ENCODE measurements at places on chromosomes 3 and 15.

- peak; percentile 64 for DNase-seq
Measured at GRCh38 chr15:78671626-78672211, 30.7 kb upstream of the CHRNB4 start.

DNA sequence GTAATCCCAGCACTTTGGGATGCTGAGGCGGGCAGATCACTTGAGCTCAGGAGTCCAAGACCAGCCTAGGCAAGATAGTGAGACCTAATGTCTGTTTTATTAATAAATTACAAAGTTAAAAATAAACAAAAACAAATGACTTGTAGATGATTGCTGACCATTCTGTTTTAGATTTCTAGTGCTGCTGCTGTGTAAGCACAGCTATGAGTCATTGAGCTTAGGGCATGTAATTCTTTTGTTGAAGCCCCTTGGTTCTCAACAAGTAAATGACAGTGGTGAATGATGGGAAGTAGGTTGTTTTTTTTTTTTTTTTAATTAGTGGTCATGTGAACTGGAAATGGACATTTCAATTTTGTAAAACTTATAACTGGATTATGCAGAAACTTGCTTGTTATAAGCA is 63.3 kb downstream of the LEO1 start:
- DNase-seq: no peak

DNA sequence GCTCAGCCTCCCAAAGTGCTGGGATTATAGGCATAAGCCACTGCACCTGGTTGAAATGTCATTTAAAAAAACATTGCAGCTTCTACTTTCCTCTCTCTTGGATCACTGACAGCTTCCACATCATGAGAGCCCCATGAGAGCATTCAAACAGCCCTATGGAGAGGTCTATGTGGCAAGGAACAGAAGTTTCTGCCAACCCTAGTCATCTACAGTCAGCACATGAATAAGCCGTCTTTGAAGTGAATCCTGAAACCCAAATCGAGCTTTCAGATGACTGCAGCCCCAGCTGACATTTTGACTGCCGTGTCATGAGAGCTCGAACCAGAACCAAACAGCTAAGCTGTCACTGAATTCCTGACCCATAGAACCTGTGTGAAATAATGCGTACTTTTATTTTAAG is 39.8 kb downstream of the CD200R1L start:
- DNase-seq: no peak

DNA sequence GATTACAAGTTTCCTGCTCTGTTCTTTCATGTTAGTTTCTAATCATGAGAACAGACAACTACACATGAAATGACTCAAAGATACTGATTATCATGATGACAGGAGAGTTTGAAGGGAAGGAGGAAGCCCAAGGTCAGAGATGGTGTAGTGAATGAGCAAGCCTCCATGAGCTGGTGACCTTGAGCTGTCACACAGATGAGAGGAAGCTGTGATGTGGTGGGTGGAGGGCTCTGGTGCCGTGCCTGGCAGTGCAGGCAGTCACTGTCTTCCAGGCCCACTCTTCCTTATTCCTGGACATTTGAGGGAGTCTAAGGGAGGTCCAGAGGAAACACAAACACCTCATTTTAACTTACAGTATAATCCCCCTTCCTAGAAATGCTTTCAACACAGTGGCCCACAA is 133.4 kb upstream of the ROPN1 start:
- DNase-seq: no peak

GRCh38 chr3:123634149-123635051 is 49.5 kb upstream of the HACD2 start:
- no peak for DNase-seq

DNA sequence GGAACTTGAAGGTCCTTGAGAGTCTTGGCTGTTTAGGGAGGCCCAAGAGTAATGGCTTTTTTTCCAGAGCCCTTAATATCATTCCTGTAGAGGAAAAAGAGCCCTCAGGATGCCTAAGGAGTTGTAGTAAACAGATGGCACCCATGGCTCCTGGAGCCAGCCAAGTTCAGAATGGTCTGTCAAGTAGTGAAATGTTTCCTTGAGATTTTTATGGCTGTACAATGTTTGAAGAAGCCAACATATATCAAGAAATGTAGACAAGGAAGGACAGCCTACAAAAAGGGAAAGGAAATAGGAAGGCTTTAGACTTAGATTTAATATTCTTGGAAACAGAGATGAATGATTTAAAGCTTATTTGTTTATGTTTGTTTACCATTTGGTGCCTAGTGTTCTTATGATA is 334.8 kb downstream of the SATB1 start:
- DNase-seq: no peak

GRCh38 chr3:154588831-154589230 is 158.8 kb upstream of the GPR149 start:
- peak; percentile 22 for DNase-seq

- no peak for DNase-seq
Measured at GRCh38 chr15:63892794-63893441, 59.2 kb upstream of the HERC1 start.

DNA sequence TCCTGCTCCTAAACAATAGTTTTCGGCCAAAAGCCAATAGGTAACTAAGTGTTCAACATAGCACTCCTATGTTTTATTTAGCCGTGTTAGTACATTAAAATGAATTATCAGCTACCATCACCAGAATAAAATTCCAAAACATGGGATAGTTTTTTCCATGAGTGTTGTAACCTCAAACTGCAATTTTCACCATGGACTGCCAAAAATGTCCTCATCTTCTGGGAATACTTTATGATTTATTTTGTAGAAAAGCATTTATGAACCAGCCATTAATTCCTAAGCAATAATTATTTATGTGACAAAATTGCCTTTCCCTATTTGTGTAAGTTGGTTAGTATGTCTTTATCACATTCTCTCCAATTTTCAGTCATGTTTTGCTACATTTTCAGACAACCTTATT is 438.1 kb downstream of the NAALADL2 start:
- DNase-seq: no peak

GRCh38 chr3:153911116-153911515 is 210.1 kb upstream of the ARHGEF26 start:
- no peak for DNase-seq

- no peak for DNase-seq
Measured at GRCh38 chr3:195908694-195909581, 587 bp upstream of the TNK2 start.

DNA sequence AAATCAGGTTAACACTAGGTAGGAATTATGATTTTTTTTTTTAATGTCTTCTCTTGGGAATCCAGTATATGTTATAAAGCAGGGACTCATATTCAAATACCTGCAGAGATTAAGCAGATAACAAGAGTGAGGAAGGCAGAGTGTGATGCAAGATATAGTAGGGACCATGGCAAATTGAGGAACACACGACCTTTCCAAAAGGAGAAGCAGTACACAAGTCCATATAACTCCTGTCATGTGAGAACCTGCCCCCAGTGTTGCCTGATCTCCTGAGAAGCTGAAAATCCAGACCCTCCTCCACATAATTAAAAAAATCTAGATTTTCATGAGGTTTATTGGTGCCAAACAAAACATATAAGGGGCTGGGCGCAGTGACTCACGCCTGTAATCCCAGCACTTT is 3.6 kb downstream of the RFC4 start:
- DNase-seq: no peak

DNA sequence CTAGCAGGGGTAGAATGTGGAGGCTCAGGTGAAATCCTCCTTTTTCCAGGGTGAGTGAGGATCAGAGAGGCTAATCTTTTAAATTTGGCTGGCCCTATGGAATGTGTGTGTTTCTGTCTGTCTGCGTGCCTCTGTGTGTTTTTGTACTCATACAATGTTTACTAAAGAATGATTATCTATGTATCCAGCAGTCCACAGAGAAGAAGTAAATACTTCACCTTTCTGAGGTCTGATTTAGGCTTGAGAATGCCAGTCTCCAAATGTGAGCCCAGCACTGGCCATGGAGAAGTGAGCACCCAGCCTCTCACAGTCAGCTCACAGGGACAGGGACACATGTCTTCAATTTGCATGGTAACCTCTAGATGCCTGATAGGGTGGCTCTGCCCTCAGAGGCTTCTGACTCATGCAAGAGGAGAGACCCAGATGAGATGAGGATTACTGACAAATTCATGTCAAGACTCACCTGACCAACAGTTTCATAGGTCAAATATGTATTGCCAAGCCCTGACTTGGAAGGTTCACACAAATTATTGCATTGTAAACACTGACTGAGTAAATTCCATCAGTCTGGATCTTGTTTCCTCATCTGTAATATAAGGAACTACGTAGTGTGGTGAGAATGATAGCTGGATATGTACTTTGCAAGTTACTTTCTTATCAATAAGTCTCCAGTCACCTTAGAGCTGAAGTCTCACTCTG is 31.0 kb downstream of the ENTPD3 start:
- DNase-seq: no peak

- no peak for DNase-seq
Measured at GRCh38 chr3:81953111-81953510, 191.7 kb upstream of the GBE1 start.

DNA sequence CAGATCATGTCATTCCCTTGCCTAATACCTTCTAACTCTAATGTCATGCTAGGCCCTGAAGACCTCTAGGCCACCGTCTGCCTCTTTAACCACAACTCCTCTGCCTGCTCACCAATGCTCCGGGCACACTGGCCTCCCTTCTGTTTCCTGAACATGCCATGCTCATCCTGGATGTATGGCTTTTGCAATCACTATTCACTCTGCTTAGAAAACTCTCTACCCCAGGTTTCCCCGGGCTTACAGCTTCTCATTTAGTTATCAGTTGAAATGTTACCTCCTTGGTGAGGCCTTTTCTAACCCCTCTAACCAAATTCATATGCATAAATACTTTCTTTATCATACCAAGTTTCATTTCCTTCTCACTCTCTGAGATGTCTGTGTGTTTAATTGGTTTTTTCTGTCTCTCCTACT is 727.8 kb upstream of the CFAP20DC start:
- DNase-seq: no peak

DNA sequence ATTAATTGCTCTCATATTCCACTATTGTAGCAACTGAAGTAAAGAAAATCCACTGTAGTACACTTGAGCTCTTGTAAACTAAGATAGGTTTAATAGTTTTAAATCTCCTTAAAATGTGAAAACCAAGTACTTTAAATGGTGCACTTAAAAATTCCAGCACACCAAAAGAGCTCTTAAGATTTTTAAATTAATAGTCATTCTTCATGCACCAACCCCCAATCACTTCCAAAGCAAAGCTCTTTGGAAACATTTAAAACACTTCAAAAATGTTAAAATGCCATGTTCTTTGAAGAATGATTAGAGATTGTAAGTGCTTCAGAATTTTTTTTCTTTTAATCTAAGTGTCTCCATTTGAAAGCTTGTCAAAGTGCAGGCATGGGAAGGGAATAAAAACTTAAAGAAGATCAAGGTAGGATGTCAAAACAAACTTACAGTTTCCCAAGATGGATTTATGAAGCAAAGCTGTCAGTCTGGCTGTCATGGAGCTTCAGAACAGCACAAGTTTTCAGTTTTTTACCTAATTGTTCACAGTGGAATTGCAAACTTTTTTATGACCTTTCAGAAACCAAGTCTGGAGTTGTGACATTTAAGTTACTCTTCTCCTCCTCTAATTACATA is 84.3 kb downstream of the ARPP21 start:
- no peak for DNase-seq

DNA sequence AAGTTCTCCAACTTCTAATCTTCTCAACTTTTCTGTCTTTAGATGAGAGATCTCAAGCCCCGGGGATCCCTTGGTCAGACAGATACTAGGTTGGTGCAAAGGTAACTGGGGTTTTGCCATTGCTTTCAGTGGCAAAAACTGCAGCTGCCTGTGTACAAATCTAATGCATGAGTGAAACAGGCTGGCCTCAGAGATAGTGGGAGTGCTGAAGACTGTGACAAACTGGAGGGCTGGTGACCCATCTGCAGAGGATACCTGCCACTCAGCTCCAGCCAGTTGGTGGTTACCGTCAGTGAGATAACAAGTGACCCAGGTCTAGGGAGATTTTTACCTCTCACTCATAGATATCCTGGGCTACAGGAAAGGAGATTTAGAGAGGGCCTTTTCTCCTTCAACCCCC is 85.7 kb downstream of the RYR3 start:
- DNase-seq: no peak

DNA sequence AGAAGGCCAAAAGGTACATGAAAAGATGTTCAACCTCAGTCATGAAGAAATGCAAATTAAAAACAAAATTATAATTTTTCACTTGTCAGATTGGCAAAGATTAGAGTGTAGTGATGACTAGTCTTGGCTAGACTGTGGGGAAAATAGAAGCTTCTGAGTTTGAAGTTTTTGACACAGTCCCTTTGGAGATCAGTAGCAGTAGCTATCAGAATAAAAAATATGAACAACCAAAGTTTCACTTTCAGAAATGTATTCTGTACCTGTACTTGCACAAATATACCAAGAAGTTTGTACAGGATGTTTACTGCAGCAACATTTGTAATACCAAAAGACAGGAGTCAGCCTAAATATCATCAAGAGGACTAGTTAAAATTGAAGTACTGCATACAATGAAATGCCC is 14.1 kb downstream of the ATP2C1 start:
- no peak for DNase-seq

- no peak for DNase-seq
Measured at GRCh38 chr15:64398575-64398974, 10.9 kb downstream of the TRIP4 start.

GRCh38 chr3:141387516-141387915 is 19.2 kb downstream of the ZBTB38 start:
- peak; percentile 58 for DNase-seq

- no peak for DNase-seq
Measured at GRCh38 chr3:33044676-33045075, 52.3 kb downstream of the GLB1 start.

GRCh38 chr15:47333734-47334133 is 383.6 kb upstream of the SEMA6D start:
- no peak for DNase-seq

DNA sequence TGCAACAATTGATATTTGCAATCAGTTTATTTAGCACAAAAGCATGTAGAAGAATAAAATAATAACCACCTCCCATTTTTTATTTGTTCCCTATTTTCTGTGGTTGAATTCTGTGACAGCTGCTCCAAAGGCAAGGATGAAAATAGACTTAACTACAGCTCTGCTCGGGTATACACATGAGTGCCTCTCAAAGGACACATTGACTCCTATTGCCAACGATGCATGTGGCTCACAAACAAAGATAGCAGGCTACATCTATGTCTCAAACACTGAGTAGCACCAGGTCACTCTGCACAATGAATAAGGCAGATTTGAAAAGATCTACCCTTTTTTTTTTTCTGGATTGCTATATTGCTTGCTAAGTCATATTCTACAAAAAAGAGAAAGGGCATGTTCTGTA is 612.9 kb downstream of the ROBO1 start:
- peak; percentile 25 for DNase-seq

- no peak for DNase-seq
Measured at GRCh38 chr15:70141376-70142071, 43.8 kb upstream of the TLE3 start.
